Renal cortex interstitium (tissue), 15 donors: ENCODE measurements at places on chromosomes 1 and 21.
A peak's percentile ranks its signal among the peaks of the same experiment; 100 is the strongest.

DNA sequence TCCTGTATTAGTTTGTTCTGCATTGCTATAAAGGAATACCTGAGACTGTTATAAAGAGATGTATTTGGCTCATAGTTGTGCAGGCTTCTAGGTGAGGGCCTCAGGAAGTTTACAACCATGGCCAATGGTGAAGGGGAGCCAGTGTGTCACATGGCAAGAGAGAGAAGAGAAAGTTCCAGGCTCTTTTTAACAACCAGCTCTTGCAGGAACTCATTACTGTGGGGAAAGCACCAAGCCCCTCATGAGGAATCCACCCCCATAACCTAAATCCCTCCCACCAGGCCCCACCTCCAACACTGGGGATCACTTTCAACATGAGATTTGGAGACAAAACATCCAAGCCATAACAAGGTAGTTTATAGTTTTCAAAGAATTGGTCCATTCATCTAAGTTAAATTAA lies 5.0 kb upstream of the MEAF6 start:
- DNase-seq: no peak

DNA sequence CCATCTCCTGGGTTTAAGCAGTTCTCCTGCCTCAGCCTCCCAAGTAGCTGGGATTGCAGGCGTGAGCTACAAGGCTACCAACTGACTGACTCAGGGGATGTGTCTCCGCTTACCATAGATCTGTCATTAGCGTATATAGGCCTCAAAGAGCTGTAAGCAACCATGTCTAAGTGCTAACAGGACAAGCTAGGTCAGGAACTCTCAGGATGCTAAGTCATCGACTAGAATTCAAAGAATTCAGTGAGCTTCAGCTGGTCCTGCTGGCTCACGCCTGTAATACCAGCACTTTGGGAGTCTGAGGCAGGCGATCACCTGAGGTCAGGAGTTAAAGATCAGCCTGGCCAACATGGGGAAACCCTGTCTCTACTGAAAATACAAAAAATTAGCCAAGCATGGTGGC lies 29.5 kb downstream of the CAPN2 start:
- no peak for DNase-seq

DNA sequence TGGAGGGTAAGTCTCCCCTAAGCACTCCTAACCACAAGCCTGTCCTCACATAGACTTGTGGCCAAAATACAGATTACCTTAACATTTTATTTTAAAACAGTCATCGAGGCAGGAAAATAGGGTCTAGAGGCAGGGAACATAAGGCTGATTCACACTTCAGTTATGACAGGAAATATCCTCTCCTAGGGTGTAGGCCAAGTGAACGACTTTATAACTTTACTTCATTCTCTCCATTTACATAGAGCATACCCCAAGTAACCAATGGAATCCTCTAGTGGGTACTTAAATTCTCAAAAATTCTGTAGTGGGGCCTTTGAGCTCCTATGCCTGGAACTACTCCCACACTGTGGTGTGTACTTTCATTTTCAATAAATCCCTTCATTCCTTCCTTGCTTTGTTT lies 113.0 kb downstream of the WDR3 start:
- no peak for DNase-seq

- no peak for DNase-seq
Observed at GRCh38 chr1:9700340-9700739, 48.8 kb downstream of the PIK3CD start.

GRCh38 chr1:167605576-167605975 lies 24.5 kb upstream of the RCSD1 start:
- no peak for DNase-seq

GRCh38 chr1:36257375-36257767 lies 33.1 kb downstream of the THRAP3 start:
- DNase-seq: no peak

DNA sequence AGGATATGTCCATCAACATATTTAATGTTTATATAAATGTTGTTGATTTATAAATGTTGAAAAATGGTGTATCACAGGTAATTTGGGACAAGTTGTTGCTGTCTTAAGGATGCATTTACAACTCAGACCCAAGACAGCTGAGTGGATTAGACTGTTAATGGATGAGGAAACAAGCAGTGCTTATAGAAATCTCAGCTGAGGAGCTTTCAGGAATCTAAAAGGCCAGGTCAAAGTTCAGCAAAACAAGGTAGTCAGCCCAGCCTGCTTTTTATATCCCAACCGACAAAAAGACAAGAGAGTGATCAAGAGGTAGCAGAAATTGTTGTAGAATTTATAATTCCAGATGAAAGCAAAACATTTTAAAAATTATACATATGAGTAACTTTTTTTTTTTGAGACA lies 16.6 kb upstream of the USP1 start:
- DNase-seq: no peak

- peak; percentile 17 for DNase-seq
Observed at GRCh38 chr1:47262787-47263413, 30.9 kb upstream of the TAL1 start.

DNA sequence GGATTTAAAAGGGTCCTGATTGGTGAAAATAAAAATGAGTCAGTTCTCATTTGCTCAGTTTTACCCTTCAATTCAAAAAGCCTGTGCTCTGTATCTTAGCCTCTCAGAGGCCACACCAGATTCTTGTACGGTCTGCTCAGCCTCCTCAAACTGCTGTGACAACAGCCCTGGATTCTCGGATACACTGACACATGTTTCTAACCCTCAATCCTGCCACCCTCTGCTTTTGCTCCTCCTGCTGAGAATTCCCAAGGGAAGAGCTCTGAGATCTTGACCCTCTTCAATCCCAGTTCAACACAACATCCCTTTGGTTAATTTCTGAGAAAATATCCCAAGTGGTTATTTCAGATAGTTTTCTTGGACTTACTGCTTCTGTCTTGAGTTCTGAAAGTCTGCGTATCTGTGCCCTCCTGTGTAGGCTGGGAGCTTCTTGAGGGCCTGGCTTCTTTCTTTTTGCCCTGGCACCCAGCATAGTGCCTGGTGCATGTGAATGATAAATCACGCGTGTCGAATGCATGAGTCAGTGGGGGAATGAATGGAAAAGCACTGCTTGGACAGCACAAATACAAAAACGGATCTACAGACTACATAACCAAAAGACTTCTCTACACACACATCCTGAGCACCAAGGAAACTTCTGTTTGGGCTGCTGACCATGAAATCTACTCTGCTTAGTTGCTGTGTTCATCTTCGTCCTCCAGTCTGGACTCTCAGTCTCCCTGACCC lies 24.5 kb downstream of the IRF2BP2 start:
- no peak for DNase-seq

- DNase-seq: peak; percentile 43
Observed at GRCh38 chr21:33901412-33902288, 14.0 kb downstream of the ATP5PO start.

- DNase-seq: no peak
Observed at GRCh38 chr21:17989780-17990179, 170.6 kb upstream of the C21orf91 start.

DNA sequence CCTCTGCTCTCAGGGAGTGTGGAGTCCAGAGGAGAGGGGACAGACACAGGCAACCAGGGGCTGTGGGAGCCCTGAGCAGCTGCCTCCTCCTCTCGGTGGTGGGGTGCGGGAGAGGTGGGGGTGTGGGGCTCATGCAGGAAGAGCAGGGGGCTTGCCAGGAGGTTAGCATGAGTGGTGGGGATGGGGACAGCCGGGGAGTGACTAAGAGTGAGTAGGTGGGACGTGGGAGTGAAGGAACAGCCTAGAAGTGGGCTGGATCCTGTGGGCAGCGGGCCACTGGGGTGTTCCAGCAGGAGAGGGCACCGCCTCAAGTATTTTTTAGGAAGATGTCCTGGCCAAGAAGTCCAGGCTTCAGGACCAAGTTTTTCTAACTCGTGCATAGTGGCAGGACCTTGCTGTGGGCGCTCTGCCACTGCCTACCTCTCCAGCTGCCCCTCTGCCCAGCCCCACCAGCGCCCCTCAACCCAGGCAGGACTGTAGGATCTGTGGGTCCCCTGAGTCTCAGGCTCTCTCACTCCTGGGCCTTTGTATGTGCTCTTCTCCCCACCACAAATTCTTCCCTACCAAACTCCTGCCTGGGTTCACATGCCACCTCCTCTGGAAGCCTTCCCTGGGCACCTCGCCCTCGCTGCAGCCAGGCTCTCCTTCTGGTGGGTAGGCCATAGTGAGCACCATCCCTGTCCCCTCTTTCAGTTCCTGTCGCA lies 18.8 kb upstream of the LHX4 start:
- DNase-seq: no peak

- no peak for DNase-seq
Observed at GRCh38 chr1:203536575-203536974, 42.6 kb downstream of the OPTC start.
